Stimulated activated CD4-positive, alpha-beta T cell treated with anti-CD3 and anti-CD28 coated beads, Interleukin-12 subunit alpha, Interleukin-12 subunit beta, amount 100 ng/mL, for 48 hours (primary cell): ENCODE measurements at places on chromosomes 1 and 21.
A peak's percentile ranks its signal among the peaks of the same experiment; 100 is the strongest.

- DNase-seq = peak; percentile 3
Measured at GRCh38 chr21:20999659-21000058, 1.4 kb downstream of the NCAM2 start.

DNA sequence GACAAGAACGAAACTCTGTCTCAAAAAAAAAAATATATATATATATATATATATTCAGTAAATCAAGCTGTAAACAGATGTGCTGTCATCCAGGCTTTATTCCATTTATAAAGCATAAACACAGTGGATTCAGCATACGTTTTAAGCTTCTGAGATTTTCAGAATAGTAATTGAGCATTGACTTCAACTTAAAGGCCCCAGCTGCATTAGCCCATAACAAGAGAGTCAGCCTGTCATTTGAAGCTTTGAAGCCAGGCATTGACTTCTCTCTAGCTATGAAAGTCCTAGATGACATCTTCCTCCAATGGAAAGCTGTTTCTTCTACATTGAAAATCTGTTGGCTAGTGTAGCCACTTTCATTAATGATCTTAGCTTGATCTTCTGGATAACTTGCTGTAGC is 6.6 kb downstream of the KPNA6 start:
- DNase-seq = no peak

DNA sequence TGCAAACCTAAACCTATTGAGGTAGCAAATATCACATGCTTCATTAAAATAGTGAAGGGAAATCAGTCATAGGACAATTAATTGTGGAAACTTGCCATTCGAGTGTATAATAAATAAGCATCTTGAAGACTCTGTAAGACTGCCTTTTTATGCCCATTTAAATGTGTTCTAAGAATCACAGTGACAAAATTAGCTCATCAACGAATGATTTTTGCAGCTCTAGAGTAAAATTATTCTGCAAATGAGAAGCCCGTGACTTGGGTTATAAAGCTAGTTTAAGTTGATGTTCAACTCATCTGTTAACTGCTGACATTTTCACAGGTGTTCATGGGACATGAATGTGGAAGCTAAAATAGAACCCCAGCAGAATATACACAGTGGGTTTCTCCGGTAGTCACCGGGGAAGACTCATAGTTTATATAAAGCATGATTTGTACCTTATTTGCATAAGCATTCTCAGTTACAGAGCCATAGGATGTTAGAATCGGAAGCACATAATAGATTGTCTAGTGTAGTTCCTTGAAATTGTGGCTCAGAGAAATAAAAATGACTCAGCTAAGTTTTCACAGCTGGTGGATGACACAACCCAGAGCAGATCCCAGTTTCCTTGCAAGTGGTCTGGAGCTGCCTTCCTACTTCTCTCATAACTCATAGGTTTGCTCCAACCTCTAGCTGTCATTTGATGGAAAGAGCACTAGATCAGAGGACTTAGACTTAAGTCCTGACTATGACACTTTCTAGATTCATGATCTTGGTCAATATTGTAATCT is 107.3 kb downstream of the UCHL5 start:
- no peak for DNase-seq

- no peak for DNase-seq
Measured at GRCh38 chr1:34866762-34867109, 7.2 kb upstream of the SMIM12 start.

GRCh38 chr1:205438213-205439158 is 16.6 kb upstream of the LEMD1 start:
- DNase-seq = no peak

DNA sequence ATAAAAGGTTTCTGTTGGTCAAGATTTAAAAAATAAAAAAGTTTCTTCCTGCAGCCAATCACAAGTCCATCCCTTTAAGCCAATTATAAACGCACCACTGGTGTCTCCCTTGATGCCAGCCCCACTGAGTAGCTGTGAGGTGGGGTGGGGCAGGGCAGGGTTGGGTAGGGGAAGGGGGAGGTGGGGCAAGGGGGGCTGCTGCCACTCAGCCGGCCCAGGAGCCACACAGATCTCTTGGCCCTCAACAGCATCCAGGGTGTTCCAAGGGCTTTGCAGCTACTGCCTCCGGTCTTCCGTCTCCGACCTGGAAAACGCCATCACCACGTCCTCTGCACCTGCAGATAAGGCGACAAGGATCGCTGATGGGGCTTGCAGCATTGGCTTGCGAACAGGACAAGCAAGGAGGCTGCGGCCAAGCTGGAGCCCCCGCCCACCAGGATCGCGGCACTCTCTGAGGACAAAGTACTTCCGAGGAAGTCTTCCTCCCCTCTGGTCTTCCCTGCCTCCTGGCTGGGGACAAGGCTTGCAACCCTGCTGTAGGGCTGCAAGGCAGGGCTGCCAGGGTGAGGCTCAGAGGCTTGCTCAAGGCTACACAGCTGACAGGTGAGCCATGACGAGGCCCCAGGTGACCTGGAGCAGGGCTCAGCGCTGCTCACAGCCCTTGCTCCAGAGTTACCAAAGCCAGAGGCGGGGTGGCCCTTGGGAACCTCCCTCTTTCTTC is 26.8 kb upstream of the CLSTN1 start:
- no peak for DNase-seq

DNA sequence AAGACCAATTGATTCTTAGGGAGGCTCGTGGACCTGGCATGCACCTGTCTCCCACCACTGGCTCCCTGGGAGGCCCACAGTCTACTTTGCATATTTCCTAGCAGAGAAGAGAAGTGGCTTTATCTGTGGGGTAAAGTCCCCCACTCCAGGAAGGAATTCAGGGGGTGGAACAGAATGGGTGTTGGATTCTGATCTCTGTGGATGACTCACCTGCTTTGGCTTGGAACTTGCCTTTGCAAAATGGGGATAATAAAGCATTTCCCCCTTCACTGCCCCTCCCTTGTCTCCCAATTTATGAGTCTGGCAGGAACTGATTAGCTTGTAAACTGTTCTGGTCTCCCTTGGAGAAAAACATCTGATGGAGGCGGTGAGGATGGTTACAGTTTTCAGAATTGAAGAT is 21.2 kb upstream of the OTUD3 start:
- no peak for DNase-seq

- no peak for DNase-seq
Measured at GRCh38 chr1:53878492-53879105, 11.0 kb downstream of the YIPF1 start.

DNA sequence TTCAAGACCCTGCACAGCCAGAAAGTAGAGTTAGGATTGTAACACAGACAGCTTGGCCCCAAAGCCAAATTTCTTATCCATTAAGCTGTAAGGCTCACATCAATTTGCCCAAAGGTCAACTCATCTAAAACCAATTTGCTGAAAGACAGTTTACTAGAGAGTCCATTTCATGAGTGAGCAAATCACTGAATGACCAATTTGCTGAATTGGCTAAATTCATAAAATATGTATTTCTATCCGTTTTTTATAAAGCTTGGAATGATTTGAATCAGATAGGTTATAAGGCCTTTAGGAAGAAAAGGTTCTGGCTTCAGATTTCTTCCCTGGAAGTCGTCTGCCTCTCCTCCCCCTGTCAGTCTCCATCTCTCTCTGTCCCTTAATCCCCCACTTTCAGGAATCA is 168.1 kb downstream of the FCRL5 start:
- no peak for DNase-seq

- DNase-seq = no peak
Measured at GRCh38 chr1:221724931-221725605, 16.8 kb downstream of the DUSP10 start.

DNA sequence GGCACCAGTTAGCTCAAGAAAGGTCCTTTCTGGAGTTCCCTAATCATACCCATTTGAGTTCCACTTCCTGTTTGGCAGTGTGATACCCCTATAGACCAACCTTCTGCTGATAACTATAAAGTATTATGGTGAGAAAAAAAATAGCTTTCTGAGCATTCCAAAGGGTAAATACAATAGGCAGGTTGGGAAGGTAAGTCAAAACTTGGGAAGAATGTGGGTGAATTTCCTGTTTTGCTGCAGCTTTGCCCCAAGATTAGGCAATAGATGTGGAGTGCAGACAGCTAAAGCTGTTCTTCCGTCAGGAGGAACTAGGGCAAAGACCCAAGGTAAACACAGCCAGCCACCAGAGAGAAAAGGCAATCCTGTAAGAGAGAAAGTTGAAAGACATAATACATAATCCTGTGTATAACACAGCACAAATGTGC is 49.9 kb upstream of the GUCA2A start:
- DNase-seq = no peak

- no peak for DNase-seq
Measured at GRCh38 chr1:180542838-180543145, 16.0 kb upstream of the OVAAL start.

GRCh38 chr1:170395149-170395548 is 136.8 kb upstream of the GORAB start:
- no peak for DNase-seq

DNA sequence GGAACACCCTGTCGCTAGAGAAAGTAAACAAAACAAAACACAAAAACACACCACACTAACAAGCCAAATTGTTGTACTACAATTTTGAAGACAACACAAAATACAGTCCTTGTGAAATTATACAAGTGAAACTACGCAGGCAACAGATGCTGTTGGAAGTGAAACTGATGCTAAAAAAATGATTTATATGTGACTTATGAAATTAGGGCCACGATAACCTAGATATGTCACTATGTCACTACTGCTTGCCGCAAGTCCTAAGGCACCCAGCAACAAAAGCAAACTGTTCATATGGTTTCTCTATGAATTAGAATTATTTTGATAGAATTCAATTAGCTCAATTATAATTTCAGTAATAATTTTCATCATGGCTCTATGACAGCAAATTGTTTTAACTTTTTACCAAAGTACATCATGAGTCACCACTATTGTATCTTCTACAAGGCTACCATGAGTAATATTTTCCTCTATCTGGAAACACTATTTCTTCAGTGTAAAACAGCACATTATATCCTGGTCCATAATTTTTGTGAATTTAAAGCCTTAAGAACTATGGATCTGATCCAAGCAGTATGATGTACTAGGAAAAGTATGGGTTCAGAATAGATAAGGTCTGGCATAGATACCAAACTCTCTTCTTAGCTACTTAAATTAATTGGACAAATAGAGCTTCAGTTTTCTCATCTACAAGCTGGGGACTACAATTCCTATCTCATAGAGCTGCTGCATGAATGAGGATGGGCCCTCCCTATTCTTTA is 216.3 kb downstream of the COL11A1 start:
- no peak for DNase-seq

DNA sequence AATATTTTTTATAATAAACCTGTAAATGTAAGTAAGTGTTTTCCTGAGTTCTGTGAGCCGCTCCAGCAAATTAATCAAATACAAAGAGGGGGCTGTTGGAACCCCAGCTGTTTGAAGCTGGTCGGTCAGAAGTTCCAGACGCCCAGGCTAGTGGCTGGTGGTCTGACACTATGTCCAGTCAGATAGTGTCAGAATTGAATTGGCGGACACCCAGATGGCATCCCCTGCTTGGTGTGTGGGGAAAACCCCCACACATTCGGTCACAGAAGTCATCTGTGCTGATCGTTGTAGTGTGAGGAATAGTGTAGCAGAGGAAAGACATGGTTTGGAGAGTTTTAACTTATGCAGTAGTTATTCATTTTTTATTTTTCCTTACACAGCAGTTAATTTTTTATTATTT is 32.4 kb downstream of the TBCE start:
- no peak for DNase-seq

- no peak for DNase-seq
Measured at GRCh38 chr1:201759194-201759815, 69.7 kb upstream of the IPO9 start.

DNA sequence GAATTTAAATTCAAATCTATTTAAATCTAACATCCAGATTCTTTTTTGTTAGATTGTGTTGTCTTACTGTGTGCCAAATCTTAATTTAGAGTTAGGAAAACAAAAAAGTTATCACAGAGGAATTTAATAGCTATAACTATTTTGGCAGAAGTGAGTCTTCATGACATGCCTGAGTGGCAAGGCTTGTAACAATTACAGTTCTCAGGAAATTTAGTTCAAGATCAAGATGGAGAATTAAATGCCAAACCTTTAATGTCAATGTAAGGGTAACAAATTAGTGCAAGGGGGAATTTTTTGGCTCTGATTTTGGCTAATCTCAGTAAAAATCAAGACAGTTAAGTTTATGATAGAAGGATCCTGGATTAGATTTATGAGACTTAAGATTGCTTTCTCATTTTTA is 58.4 kb downstream of the GDAP2 start:
- DNase-seq = no peak

- no peak for DNase-seq
Measured at GRCh38 chr1:30420519-30421050, 302.8 kb downstream of the MATN1 start.

- DNase-seq = no peak
Measured at GRCh38 chr1:203040513-203041275, 14.4 kb downstream of the PPFIA4 start.

DNA sequence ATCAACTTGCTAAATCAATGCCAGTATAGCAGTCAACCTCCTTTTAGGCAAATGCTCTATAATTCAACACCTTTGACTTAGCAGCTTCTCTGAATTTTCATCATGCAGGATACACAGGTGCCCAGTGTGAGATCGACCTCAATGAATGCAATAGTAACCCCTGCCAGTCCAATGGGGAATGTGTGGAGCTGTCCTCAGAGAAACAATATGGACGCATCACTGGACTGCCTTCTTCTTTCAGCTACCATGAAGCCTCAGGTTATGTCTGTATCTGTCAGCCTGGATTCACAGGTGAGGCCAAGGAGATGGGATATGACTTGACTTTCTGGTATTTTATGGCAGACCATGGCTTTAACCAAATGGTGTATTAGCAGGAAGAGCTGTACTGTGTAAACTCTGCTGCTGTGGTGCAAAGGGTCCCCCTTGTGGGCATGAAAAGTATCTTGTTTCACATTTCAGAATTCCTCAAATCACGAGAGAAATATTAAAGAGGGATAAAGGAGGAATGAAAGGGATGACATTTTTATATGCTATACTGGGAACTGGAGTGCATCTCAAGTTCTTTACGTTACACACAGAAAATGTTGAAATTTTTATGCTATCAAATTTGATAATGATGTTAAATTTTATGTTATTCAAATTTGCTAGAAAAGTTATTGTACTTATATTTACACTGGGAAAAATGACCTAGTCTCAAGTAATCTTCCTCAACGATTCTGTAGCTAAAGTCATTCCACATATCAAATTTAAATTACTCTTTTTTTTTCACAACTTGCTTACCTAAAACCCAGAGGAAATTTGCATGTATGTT is 88.9 kb downstream of the CRB1 start:
- DNase-seq = peak; percentile 8

DNA sequence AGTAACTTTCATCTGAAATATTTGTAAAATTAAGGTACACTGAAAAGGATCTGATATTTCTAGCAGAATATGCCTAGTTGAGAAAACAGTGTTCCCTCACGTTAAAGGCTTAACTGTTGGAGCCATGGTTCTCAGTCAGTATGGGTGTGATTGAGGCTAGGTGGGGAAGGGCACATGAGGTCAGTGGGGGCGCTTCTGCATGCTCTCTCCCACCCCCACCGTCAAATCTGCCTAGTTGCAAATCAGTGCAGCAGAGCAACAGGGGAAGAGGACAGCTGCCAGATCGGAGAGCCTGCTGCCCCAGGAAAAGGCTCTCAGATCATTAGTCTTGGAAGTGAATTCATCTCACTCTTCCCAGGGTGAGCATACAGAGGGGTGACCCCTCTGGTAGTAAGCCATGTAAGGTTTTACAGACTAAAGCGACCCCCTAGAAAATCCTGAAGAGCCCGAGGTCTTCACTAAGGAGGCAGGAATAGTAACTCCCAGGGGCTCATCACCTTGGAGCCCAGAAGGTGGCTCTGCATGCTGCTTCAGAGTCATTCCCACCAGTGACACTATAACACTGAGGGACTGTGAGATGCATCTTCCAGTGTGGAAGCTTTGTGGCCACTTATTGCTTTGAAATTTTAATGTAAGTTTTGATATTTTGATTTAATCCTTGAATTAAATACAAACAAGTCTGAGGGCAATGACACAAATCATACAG is 83.1 kb upstream of the BARHL2 start:
- no peak for DNase-seq

GRCh38 chr1:117658676-117659075 is 52.8 kb downstream of the TENT5C start:
- peak; percentile 31 for DNase-seq
